Cardiac muscle cell (in vitro differentiated cells and primary cell): ENCODE measurements at places on chromosomes 7 and 10. TPM values are rescaled to one million over a fixed set of nuclear protein-coding genes. Genes with fewer than 3 reads are reported as not detected.

DNA sequence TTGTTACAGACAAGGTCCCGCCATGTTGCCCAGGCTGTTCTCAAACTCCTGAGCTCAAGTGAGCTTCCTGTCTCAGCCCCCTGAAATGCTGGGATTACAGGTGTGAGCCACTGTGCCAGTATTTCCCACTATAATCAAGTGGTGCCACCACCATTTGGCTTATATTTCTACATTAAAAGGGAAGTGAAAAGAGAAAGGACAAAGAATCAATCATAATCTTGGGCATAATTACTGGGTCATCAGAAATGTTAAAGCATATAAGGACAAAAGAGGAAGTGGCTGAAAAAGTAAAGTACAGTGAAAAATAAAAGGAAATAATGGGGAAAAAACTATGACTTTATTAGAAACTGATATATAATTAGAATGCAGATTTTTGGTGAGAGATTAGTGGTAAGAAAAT lies 25.7 kb upstream of the ENTPD1 start:
- no peaks in the 10 kb centered on the region for H3K27me3 ChIP-seq
- no peak overlapping the region for H3K4me3 ChIP-seq
- no peak overlapping the region for H3K27ac ChIP-seq
- peaks cover 3% of the 10 kb centered on the region for H3K4me1 ChIP-seq
- no peak for DNase-seq

DNA sequence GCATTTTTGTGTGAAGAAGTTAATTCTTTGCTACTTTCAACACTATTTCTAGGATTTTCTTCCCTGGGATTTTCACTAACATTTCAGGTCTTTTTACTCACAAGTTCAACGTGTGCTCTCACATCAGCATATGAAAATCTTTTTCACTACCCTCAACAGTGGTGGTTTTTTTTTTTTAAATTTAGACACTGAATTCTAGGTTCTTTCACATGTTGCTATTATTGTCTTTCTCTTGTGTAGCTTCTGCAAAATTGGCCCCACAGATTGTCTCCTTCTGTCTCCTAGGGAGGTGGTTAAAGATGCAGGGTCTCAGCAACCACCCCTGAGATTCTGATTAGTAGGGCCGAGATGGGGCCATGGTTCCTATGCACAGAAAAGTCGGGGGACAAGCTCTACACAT lies 165.0 kb upstream of the GPR26 start:
- no peaks in the 10 kb centered on the region for H3K27me3 ChIP-seq
- no peak overlapping the region for H3K4me3 ChIP-seq
- H3K36me3 ChIP-seq, result no peaks in the 10 kb centered on the region
- DNase-seq, result no peak
- H3K27ac ChIP-seq, result no peak overlapping the region

- H3K27ac ChIP-seq, result no peak overlapping the region
- peaks cover 14% of the 10 kb centered on the region for H3K4me1 ChIP-seq
- no peak overlapping the region for H3K4me3 ChIP-seq
- H3K27me3 ChIP-seq, result no peaks in the 10 kb centered on the region
- no peaks in the 10 kb centered on the region for H3K36me3 ChIP-seq
- no peak for DNase-seq
These were observed 143.0 kb downstream of the KIAA1217 start for GRCh38 chr10:24351961-24352360.

DNA sequence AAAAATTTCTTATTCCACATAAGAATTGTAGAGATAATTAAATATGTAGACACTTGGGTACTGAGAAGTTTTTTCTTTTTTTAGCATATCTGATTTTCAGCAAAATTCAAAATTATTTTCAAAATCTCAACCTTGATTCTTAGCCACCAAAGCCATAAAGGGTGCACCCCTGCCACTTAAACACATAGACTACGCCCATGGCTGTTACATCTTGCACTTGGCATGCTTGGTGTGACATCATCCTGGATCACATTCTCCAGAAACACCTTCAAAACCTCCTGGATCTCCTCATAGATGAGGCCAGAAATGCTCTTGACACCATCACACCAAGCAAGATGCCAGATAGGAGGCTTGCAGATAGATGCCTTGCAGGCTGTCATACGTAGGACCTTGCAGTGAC lies 89.1 kb upstream of the KLF14 start:
- no peak overlapping the region for H3K27ac ChIP-seq
- no peaks in the 10 kb centered on the region for H3K27me3 ChIP-seq
- no peak for DNase-seq
- H3K36me3 ChIP-seq, result no peaks in the 10 kb centered on the region

DNA sequence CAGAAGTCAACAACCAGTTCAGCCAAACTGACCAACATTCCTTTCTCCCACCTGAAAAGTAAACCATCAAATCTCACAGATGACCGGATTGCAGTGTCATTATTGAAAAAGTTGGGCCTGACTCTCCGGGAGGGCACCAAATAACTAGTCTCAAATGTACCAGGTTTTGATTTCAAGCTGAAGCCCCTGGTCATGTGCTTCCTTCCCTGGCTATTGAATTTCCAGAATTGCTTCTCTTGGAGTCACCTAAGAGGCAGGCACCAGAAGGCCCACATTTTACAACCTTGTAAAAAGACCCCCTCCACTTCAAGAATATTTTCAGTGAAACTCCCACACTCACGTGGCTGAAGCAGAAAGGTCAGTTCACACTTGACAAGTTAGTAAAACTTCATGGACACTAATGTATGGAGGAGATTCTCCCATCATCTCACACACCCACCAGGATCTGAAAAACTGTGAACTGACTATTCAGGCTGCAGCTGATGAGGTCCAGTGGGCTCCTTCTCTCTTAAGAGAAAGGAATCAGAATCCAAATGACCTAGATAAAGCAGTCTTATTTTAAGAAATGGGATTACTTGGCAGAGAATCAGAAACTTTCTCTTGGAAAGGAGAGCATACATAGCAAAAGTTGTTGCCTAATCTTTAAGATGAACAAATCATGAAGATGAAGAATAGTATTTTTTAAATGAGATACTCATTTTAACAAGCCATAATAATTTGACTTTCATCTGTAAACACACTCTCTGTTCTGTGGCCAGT lies 53.6 kb downstream of the DLD start:
- H3K36me3 ChIP-seq, result no peaks in the 10 kb centered on the region
- no peak overlapping the region for H3K4me3 ChIP-seq
- no peak overlapping the region for H3K27ac ChIP-seq
- DNase-seq, result no peak

DNA sequence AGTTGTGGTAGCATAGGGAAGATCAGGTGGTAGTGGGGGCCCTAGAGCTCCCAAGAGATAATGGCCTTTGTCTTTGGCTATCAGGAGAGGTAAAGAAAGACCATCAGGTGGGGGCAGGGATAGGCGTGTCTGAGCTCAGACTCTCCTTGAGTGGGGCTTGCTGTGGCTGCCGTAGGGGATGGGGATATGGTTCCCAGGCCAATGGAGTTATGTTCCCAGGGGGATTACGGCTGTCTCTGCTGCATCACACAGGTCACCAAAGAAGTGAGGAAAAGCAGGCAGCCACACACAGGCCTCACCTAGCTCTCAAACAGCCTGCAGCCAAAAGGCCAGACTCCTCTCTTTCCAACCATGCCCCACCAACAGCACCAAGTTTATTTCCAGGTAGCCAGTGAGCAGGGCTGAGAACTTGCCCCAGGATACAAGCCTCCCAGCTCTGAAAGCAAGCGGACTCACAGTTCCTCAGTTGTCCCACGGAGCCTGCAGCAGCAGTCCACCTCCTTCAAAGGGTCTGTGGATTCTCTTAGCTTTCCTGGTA lies 37.6 kb upstream of the C1QL3 start:
- no peak overlapping the region for H3K4me3 ChIP-seq
- DNase-seq, result no peak
- no peaks in the 10 kb centered on the region for H3K27me3 ChIP-seq
- no peaks in the 10 kb centered on the region for H3K36me3 ChIP-seq

GRCh38 chr10:98030093-98030821 lies at the start of gene CRTAC1:
Gene CRTAC1 (minus strand): TSS chr10:98030621. CDS start chr10:98030472, 149 bp downstream.
- H3K27me3 ChIP-seq, result peaks cover 86% of the 10 kb centered on the region
- no peak within 1 kb of the TSS for H3K27ac ChIP-seq
- peaks cover 3% of the 10 kb centered on the region for H3K4me1 ChIP-seq

DNA sequence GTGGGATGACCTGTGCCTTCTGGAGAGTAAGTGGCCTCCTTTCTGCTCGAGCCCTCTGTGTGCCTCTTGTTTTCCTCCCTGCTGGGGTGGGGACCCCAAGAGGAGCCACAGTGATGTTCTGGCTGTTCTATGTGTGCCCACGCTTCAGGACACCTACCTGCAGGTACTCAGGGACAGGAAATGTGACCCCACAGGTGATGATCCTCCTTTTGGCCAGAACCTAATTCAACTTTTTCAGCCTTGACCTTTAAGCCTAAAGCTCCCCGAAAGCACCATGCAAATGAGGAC lies 70.3 kb downstream of the VWA2 start:
- no peak overlapping the region for H3K4me3 ChIP-seq
- H3K27me3 ChIP-seq, result peaks cover 7% of the 10 kb centered on the region
- H3K27ac ChIP-seq, result no peak overlapping the region
- peaks cover 1% of the 10 kb centered on the region for H3K4me1 ChIP-seq
- DNase-seq, result no peak
- H3K36me3 ChIP-seq, result no peaks in the 10 kb centered on the region

GRCh38 chr10:35435824-35436223 lies 99.5 kb downstream of the CCNY start:
- H3K27me3 ChIP-seq, result no peaks in the 10 kb centered on the region
- no peak for DNase-seq
- no peak overlapping the region for H3K4me3 ChIP-seq
- H3K27ac ChIP-seq, result no peak overlapping the region
- no peaks in the 10 kb centered on the region for H3K4me1 ChIP-seq
- no peaks in the 10 kb centered on the region for H3K36me3 ChIP-seq

- H3K27me3 ChIP-seq, result no peaks in the 10 kb centered on the region
- H3K4me3 ChIP-seq, result no peak overlapping the region
- peak; percentile 54 for DNase-seq
- H3K4me1 ChIP-seq, result peaks cover 47% of the 10 kb centered on the region
- H3K36me3 ChIP-seq, result no peaks in the 10 kb centered on the region
These were observed 142.8 kb downstream of the ADK start for GRCh38 chr10:74293686-74294371.

DNA sequence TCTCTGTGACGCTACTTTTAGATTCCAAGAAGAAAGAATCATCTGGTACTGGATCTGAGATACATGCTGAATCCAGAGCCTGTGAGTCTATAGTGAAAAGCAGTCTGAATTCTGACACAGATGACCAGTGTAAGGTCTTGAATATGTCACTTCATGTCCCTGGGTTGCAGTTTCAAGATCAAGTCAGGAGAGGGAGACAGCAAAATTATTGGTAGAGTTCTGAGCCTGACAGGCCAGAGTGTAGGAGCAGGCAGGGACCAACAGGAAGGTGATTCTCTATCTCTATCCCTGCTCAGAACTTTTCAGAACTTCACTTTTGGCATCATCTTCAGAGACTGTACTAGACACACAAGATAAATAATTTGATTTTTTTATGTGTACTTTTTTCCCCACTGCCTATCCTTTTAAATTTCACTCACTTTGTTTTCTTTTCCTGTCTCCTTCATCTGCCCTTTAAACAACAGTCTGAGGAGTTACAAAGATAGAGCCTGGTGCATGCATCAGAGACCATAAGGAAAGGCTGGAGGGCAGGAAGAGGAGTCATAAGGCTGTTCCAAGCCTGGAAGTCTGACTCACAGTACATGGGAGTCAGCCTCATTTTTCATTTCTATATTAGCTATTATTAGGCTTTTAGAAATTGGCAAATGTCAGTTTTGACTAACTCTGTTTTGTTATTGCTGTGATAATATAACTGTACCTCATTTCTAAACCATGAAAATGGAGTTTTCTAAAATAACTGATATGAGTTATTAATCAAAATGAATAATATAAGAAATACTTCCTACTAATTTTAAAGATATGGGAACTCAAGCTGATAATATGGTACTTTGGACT lies 120.2 kb upstream of the TMEM229A start:
- no peaks in the 10 kb centered on the region for H3K36me3 ChIP-seq
- no peaks in the 10 kb centered on the region for H3K27me3 ChIP-seq
- H3K4me1 ChIP-seq, result no peaks in the 10 kb centered on the region
- no peak overlapping the region for H3K4me3 ChIP-seq

DNA sequence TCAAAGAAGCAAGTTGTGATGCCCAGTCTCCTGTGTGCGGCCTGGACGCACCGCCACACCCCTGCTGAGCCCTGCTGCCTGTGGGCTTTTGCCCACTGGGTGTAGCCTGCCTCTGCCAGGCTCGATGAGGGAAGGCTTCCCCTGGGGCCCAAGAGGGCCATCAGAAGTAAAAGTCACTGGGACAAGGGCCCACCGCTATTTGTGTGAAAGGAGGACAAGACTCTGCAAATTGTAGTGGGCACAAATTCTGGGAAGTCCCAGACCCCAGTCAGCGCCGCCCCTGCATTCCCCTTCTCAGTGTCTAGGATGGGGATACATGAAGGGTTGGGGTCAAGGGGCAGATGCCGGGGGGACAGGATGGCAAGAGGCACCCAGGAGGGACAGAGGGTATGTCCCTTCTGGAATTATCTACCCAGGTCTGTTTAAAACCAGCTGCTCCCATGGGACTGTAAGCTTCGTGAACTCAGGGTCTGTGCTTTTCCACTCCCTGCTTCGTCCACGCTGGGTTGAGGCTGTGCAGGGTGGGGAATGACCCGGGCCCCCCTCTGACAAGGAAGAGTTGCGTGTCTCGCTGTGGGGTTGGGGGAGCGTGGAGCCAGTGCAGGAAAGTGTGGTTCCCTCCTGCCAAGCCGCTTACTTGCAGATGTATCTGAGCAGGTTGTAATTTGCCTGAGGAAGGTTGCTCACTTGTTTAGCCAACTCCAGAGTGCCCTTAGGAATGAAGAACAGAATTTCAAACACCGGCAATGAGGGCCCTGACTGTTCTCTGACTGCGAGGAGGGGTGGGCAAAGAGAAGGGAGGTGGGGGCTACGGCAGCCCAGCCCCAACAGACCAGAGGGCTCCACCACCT lies 147.2 kb downstream of the MAPK8 start:
- no peaks in the 10 kb centered on the region for H3K36me3 ChIP-seq
- H3K4me3 ChIP-seq, result no peak overlapping the region
- DNase-seq, result no peak
- H3K27me3 ChIP-seq, result no peaks in the 10 kb centered on the region
- H3K27ac ChIP-seq, result peak overlapping the region; percentile 84

DNA sequence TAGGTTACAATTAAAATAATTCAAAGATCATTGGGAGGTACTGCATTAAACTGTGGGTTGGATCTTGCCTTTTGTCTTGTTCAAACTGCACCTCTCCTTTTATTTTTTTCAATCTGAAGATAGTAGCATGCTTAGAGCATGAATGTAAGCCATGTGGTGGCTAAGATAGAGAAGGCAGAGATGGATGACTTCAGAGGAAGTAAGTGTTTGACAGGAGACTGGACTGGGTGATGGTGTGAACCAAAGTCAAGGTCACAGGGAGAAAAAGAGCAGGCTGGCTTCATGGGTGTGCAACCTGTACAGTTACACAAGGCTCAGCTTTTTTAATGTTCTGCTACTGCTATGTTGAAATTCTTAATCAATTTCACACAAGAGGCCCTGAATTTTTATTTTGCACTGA lies 85.6 kb downstream of the ZEB1 start:
- H3K4me1 ChIP-seq, result peaks cover 43% of the 10 kb centered on the region
- DNase-seq, result peak; percentile 47
- peak overlapping the region; percentile 31 for H3K27ac ChIP-seq

GRCh38 chr7:90244565-90244908 lies 437 bp upstream of the CFAP69 start:
- peak overlapping the region; percentile 45 for H3K4me3 ChIP-seq
- H3K27ac ChIP-seq, result no peak overlapping the region
- DNase-seq, result no peak
- no peaks in the 10 kb centered on the region for H3K27me3 ChIP-seq
- no peaks in the 10 kb centered on the region for H3K4me1 ChIP-seq

GOLGA7B gene
- total RNA-seq, result 0.18 and 0.27 TPM in 2 replicates

WIPF3 gene
- total RNA-seq, result 1.3 and 2.8 TPM in 2 replicates

DLX5 gene
- total RNA-seq, result not detected in 2 replicates

ACTL6B gene
- total RNA-seq, result not detected in 2 replicates

C10orf53 gene
- total RNA-seq, result 0.11 TPM in 1 of 2 replicates, not detected in the other

COL26A1 gene
- total RNA-seq, result 14.8 and 44.8 TPM in 2 replicates
